Fibroblast of the conjunctiva (primary cell): ENCODE measurements at places on chromosomes 4 and X.

DNA sequence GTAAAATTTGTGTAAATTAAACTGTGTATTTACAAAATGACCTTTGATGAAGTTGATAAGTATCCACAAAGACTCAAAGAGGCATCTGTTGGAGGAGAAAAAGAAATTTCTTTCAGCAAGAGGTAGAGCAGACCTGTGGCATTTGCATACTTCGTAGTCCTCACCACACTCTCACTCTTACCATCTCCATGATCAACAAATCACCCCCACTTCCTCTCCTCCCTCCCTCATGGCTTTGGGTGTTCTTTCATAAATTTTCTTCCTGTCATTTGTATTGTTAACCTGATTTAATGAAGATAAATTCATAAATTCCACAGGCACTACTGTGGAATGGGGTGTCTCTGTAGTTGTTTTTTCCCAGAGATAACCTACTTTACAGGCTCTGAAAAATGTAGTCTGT is 366.5 kb downstream of the ZNF674 start:
- no peak for DNase-seq

GRCh38 chrX:7941390-7942042 is 14.3 kb upstream of the PNPLA4 start:
- DNase-seq, result no peak

DNA sequence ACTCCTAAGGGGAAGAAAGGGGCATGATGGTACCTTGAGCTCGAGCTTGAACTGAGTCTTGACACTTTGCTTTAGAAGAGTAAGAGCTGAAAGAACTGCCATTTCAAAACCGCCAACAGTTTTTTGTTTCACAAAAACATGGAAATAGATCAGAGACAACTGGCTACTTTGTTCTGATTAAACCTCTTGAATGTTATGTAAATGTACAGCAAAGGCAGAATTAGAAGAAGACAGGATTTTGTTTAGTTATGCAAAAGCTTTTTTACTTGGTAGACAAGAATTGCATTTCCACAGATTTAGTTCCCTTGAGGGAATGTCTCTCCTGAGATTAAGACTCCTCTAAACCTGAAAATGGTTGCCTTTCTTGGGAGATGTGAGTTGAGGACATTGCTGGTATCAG is 33.3 kb upstream of the STPG2 start:
- no peak for DNase-seq

DNA sequence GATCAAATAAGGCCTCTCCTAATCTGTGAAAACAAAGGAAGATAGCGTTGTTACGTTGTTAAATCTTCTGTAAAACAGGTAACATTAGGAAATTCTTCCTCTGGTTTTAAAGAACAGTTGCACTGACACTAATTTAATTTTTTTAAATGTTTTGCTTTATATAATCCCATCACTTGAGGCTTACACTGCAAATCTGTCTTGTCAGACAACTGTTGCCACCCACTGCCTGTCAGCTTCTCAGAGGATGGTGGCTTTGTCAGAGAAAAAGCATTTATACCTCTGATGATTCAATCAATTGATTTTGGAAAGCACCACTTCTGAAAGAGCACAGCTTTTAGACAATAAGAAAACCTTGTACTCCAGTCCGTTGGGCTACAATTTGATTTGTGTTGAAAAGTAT is 799.1 kb downstream of the FSTL5 start:
- DNase-seq, result no peak

DNA sequence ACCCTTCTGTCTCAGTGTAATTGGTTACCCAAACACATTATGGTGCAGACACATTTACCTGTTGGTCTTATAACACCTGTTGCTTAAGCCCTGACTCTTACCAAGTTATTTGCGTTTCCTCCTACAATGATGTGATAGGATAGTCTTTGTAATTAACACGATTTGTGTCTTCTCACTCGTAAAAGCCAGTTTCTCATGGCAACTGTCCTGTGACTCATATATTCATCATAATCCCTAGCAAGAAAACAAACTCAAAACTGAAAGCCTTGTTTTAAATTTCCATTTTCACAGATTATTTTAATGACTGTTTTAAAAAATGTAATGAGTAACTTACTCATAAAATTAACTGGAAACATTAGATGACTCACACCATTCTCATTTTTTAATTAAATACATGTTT is 495.2 kb downstream of the NLGN4X start:
- DNase-seq, result no peak

GRCh38 chr4:100366213-100366612 is 151.6 kb downstream of the EMCN start:
- DNase-seq, result no peak

DNA sequence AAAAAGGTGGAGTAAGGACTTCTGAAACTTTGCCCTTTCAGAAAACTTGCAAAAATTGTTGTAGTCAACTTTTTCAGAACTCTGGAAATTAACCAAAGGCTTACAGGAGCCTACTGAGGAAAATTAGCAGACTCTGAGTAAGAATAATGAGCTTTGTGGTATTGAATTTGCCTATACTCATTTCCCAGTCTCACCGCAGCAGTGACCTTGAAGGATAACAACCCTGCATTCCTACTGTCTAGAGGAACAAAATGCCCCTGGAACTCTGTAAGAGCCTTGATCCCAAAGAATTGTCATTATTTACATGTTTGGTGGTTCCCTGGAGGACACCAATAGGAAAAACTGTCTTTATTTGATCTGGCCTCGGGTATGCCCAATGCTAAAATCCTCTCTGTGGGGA is 57.9 kb downstream of the MND1 start:
- no peak for DNase-seq

GRCh38 chrX:32520789-32521188 is 690.6 kb downstream of the DMD start:
- DNase-seq, result no peak

GRCh38 chr4:150173432-150173861 is 95.2 kb downstream of the DCLK2 start:
- DNase-seq, result no peak

DNA sequence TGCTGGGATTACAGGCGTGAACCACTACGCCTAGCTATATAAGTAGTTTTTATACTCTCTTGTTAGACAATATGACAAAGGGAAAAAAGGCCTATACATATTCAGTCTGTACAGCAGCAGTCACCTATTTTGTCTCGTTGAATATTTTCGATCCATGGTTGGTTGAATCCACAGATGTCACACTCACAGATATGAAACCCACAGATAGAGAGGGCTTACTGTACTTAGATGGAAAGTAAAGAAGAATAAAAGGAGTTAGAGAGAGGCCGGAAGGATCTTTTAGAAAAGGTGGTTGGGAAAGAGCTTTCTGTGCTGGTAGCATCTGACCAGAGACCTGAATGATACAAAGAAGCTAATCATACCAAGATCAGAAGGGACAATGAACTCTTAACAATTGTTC is 38.3 kb upstream of the SPINK2 start:
- no peak for DNase-seq

GRCh38 chr4:151563194-151563593 is 154.2 kb downstream of the FHIP1A start:
- no peak for DNase-seq

DNA sequence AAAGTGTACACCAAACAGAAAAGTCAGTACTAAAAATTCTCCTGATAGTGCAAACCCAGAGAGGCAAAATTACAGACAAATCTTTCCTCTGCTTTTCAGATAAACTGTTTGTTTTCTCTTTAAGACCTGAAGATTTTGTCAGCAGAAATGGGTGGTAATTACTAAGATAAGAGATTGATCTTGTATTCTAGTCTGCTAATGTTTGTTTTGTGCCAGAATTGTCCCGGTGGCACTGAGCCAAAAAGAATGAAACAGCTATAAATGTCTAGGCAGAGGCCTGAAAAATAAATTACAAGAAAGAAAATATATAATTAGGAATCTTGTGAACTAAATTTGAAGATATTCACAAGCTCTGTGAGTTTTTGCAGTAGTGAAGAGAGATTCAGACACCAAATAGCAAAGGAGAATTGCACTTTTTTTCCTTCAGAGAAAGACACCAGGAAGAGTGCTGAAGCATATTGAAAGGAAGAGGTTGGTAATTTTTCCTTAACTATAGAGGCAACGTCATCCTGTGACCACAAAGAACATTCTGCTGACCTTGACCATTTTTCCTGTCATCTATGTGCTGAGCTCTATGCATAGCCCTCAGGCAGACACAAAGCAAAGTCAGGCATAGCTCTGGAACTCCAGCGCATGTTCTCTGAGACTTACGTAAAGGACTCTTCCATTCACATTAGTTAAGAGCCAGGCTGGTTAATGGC is 314.5 kb upstream of the RASGEF1B start:
- no peak for DNase-seq
